ENCODE measurements at places on chromosomes 5 and 9.

DNA sequence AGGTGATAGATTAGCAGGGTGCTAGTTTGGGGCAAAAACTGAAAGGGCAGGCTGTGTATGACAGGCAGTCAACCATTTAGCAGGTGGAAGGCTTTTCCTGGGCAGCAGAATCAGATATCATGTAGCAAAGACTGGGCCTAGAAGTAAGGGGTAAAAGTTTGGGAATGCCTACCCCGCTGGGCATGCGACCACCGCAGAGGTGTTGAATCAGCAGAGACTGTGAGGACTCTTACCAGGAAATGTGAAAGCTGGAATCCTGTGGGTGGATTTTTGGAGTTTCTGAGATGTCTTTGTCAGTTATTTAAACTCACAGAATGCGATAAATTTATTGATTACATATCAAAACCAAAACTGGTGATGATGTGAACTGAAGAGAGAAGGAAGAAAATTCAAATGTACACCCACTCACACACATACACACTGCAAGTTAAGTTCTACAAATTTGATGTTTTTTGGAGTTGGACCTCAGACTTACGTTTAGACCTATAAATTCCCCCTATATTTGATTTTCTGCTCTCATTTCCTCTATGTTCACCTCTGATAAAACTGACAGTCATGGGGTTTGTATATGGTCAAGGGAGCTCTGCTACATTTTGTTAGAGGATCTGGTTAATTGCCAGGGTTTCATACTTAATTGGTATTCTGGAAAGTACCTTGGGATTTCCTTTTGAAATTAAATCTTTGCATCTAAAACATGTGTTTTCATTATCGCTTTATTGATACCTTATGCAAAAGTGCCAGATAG lies 333.6 kb downstream of the CSNK1G3 start:
- no peak for DNase-seq

DNA sequence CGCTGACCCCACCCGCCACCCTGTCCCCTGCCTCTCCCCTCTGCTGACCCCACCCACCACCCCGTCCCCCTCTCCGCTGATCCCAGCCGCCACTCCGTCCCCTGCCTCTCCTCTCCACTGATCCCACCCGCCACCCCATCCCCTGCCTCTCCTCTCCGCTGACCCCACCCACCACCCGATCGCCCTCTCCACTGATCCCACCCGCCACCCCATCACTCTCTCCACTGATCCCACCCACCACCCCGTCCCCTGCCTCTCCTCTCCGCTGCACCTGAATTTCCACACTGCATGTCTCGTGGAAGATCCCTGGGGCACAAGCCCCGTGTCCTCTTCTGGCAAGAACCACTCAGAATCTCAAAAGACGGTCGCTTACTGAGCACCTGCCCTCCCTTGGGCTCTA lies 53.4 kb upstream of the OLFM1 start:
- no peak for DNase-seq

DNA sequence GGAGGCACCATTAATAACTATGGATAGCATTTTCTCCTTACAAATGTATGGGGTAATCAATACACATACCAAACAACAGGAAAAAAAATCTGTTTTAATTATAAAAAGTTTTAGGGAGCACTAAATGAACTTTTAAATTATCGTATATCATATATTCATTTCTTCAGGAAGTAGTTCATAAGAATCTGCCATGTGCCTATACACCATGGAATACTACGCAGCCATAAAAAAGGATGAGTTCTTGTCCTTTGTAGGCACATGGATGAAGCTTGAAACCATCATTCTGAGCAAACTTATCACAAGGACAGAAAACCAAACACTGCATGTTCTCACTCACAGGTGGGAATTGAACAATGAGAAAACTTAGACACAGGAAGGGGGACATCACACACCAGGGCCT lies 162.1 kb upstream of the RASA1 start:
- no peak for DNase-seq

GRCh38 chr9:68720656-68721313 lies 15.7 kb downstream of the PIP5K1B start:
- no peak for DNase-seq

GRCh38 chr5:8895599-8895998 lies 650.3 kb downstream of the SEMA5A start:
- DNase-seq = no peak
